ENCODE measurements at places on chromosomes 5 and 9.

DNA sequence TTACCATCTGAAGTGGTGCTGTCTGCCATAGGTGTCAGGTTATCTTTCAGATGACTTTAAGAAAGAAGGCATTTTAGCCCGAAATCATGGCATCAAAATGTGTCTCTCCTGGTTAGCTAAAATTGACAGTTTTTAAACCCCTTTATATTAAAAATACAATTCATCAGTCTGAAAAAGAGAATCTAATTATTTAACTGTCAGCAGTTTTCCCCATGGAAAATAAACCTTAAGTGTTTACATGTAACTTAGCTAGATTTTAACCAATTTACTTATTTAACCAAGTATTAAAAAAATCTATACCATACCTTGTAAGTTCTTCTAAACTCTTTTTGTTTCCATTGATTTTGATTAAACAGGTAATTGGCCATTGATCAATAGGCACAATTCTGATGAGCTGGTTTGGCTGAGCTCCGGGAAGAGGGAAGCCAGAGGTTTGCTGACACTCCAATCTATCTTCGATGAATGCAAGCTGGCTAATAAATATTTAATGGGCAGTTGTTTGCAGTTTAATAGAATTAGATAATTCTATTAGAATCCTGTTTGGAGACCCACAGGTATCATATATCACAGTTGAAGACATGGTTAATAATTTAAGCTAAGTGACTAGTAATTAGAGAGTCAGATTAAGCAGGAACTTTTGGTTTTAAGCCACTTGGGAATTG, 114.0 kb downstream of the MAT2B start:
- no peak for DNase-seq

- peak; percentile 21 for DNase-seq
These were observed 117.4 kb downstream of the SMARCA2 start for GRCh38 chr9:2132484-2133082.

GRCh38 chr9:121399126-121399882, 29.3 kb upstream of the STOM start:
- no peak for DNase-seq

- no peak for DNase-seq
These were observed 15.6 kb downstream of the VCAN start for GRCh38 chr5:83487155-83487554.

DNA sequence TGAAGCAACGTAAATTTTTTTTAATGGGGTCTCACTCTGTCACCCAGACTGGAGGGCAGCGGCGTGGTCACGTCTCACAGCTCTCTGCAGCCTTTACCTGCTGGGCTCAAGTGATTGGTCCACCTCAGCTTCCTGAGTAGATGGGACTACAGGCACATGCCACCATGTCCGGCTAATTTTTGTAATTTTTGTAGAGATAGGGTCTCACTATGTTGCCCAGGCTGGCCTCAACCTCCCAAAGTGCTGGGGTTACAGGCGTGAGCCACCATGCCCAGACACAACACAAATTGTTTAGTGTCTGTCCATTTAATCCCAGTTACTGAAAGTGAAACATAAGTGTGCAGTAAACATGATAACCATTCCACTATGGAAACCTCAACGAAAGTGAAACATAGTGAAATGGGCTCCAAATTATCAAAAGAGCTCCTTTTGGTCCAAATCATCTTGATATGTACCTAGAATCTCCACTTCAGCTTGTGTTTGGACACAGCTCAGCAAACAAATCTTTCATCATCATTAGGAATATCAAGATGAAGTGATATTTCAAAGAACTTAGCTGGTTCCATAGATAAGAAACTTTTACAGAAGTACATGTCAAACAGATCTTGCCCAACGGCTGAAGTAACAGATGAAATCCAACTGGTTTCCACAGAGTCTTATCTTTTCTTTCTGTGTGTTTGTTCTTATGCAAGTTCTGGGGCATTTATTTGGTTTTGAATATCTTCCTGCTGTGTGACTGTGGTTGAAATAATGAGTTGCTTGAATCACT, 41.2 kb upstream of the PLPP1 start:
- peak; percentile 51 for DNase-seq

- no peak for DNase-seq
These were observed 41.9 kb downstream of the SLC22A5 start for GRCh38 chr5:132411304-132412013.

GRCh38 chr9:108017671-108018070, 528.1 kb upstream of the KLF4 start:
- DNase-seq: no peak

- DNase-seq: no peak
These were observed 1.4 kb upstream of the LARP1 start for GRCh38 chr5:154753792-154754191.

DNA sequence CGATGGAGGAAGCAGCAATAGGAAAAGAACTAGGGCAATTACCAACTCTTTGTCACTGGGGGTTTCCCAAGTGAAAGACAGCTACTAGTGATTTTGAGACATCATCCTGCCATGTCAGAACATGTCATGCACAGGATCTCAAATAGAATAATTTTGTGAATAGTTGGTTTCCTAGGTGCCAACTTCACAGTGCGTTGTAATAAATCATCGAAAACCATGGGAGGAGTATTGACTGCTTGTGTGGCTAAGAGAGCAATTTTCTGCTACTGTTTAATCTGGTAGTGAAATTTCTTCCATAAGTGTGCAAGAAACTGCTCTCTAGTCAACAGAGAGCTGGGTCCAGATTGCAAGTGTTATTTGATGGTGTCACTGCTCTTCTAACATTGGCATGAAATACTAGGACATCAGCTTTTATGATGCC, 168.6 kb downstream of the NNT start:
- DNase-seq: no peak

DNA sequence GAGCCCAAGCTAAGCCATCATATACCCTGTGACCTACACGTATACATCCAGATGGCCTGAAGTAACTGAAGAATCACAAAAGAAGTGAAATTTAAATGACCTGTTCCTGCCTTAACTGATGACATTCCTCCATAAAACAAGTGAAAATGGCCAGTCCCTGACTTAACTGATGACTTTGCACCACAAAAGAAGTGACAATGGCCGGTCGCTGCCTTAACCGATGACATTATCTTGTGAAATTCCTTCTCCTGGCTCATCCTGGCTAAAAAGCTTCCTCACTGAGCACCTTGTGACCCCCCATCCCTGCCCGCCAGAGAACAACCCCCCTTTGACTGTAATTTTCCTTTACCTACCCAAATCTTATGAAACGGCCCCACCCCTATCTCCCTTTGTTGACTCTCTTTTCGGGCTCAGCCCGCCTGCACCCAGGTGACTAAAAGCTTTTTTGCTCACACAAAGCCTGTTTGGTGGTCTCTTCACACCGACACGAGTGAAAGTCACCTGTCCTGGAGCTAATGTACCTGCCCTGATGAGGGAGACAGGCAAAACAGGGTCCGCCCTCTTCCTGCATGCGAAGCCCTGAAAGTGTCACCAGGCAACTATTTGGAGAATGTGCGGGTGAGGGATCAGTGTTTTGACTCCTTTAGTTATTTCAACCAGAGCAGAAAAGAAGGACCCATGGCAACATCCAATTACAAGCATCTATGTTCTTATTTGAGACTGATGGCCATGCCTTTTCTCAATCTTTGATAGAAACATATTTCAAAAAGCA, 266.1 kb downstream of the SMARCA2 start:
- no peak for DNase-seq

- DNase-seq: no peak
These were observed 132.9 kb upstream of the CHD1 start for GRCh38 chr5:99061711-99062110.

DNA sequence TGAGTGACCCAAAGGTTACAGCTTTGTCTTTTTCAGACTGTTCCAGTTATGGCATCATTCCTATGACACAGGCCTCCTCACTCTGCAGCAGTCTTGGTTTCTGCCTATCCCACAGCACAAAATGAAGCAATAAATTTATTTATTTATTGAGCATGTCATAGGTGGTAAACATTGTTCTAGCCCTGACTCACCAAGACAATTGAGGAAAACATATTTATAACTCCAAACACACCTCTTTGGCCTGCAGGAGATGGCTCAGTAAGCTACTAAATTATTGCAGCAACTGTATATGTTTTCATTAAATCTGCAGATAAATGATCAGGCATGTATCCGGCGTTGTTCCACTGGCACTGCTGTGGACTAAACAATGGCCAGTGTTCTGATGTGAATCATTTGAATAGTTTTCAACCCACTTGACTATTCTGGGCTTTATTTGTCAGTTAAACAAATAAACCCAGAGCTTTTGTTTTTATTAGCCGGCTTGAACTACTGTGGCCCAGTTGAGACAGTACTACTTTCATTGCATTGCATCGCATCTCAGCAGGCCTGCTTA, 83.2 kb downstream of the FOXD1 start:
- DNase-seq: no peak

GRCh38 chr5:33470544-33470943, 29.8 kb downstream of the TARS1 start:
- peak; percentile 11 for DNase-seq

- DNase-seq: no peak
These were observed 408.5 kb downstream of the KIAA0825 start for GRCh38 chr5:94209774-94210355.

- peak; percentile 7 for DNase-seq
These were observed 7.8 kb upstream of the MRNIP start for GRCh38 chr5:179866241-179867078.

DNA sequence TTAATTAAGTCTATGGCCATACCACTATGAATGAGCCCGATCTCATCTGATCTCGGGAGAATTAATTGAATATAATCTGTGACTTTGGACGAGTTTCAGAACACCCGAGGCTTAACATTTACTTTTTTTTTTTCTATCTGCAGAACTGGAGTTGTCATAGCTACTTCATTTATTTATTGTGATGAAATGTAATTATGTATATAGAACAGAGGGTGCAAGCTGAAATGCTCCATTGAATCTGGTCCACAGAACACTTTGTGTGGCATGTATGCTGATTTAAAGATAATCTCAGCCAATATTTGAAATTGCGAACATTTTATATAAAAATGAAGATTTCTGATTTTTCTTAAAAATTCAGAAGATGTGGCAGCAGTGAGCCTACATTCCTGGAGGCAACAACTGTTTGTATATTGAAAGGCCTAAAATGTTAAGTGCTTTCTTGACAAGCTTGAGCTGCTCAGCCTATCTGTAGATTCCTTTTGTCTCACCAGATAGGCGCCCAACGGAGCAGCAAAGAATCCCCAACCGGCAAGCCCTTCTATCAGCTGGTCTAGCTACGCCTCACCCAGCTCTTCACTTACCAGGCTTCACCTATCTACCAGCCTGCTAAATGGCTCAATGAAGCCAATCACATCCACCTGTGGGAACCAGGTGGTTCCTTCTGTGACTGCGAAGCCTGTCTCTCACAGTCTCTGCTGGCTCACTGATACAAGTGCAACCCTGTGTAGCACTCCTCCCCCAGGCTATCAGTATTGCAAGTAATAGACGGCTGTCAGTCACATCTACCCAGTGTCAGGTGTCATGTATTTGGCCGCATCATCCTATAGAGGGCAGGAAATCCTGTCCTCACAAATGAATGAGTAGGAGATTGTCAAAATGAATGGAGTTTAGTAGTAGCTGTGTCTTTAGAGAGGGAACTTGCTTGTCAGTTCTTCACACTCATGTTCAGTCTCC, 170.6 kb upstream of the MRPS30 start:
- DNase-seq: no peak

GRCh38 chr5:123856766-123857165, 344.8 kb downstream of the CSNK1G3 start:
- DNase-seq: no peak

DNA sequence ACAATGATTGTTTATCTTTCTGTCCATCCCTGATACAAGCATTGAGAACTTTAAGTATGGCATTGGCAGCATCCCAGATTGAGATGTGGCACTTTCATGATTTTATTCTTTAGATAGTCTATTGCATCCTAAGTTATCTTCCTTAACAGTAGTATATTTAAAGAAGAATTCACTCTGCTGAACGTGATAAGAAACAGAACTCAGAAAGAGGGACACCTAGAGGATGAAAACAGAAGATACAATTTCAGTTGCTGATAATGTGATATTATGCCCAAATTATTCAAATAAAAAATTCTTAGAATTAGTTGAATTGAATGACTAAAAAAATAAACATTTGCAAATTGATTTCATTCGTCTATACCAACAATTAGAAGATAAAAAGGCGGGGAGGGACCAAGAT, 218.1 kb upstream of the DMRTA1 start:
- DNase-seq: no peak

GRCh38 chr9:111909444-111909843, 12.8 kb downstream of the UGCG start:
- DNase-seq: no peak

DNA sequence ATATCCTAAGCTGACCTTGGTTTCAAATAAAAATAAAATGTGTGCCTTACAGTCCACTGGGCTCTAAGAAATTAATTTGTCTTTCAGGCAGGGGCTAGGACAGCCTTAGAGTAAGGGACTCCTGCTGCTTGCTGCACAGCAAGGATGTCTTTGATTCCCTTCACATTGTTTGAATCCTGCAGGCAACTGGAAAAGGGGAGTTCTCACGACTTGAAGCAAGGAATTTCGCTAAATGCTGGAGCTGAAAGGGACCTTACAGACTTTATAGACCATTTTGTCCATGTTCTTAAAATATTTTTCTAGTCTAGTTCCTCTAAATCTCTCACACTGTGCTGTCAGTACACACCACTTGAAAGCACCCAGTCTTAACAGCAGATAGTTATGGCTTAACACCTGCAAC, 35.6 kb downstream of the FBXW11 start:
- no peak for DNase-seq

- no peak for DNase-seq
These were observed 722.8 kb upstream of the GRAMD2B start for GRCh38 chr5:125700380-125700861.

GRCh38 chr9:90189306-90189705, 453.3 kb downstream of the DIRAS2 start:
- DNase-seq: no peak

DNA sequence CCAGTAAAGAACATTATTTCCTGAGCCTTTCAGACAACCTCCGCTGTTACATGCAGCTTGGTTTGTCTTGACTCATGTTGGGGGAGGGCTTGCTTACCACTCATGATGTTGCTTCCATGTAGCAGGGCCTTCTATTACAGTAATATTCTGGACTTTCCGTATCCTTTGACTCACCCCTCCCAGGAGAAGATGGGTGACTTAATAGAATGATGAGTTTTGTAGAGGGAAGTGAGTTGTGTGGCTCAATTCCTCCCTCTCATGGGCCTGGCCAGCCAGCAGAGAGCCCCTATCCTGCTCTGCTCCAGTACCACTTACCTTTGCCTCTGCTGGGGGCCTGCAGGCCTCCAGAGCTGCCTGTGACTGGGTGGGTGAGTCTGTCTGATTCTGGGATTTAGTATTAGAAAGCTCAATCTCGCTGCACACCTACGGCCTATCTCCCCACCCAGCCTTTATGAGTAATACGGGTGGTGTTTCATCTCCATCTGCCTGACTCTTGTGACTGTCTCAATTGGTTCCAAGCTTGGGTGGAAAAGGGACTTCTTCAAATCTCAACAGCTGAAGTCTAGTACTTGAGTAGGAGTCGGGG, 52.6 kb upstream of the KLF9 start:
- no peak for DNase-seq

Measured in erythroblast (primary cell).